ENCODE measurements at places on chromosomes 2 and 18.

GRCh38 chr2:85397925-85398331, 12.2 kb downstream of the CAPG start:
- DNase-seq: no peak

DNA sequence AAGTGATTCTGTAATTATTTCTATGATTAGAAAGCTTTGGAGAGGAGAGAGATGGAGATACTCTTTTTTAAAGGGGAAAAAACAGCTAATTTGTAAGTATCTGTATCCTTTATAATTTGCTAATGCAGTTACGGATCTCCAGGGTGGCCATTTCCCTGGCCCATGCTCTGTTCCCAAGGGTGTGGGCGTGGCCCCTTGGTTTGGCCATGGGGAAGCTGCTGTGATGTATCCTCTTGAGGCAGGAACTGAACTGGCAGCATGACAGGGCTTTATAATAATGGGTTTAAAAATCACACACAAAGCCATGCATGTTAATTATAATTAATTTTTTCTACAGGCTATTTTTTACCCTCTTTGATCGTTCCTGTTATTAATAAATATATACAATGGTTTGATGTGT, 27.0 kb downstream of the TRAPPC12 start:
- peak; percentile 44 for DNase-seq

DNA sequence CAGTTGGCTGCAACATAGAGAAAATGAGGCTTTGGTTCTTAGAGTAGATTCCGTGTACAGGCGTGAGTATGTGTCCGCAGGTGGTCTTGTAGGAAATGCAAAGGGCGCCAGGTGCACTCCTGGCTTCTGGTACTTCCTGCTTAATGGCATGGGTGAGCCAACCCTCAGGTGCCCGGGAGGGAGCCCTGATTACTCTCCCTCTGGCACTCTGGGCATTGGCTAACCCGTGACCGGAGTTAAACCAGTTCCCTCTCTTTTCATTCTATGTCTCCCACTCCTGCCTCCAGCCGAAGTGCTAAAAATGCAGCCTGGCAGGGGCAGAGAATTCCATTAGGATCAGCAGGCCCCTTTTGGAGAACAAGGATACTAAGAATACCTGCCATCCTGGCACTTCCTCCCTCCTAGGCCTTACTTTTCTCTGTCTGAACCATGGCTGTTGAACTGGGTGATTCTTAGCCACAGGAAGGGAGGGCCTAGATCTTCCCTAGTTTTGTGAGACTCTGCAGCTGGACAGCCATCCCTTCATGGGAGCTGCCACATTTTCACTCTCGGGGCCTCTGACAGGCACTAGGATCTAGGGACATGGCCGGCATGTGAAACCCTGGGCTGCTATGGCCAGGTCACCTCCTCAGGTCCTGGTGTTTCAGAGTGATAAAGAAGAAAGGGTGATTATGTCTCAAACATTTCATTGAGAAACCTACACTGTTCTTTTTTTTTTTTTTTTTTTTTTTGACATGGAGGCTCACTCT, 6.5 kb downstream of the MERTK start:
- DNase-seq: no peak

GRCh38 chr18:31237142-31237541, 74.5 kb upstream of the DSC1 start:
- DNase-seq: no peak

- DNase-seq: peak; percentile 21
Measured at GRCh38 chr2:19685731-19686130, 216.1 kb downstream of the TTC32 start.

- DNase-seq: peak; percentile 22
Measured at GRCh38 chr18:13035249-13035914, 44.2 kb downstream of the CEP192 start.

GRCh38 chr18:79771446-79772107, 26.2 kb upstream of the KCNG2 start:
- DNase-seq: no peak

GRCh38 chr18:38807915-38808314, 1242.3 kb upstream of the CELF4 start:
- DNase-seq: no peak

GRCh38 chr18:59627414-59627813, 69.8 kb downstream of the CCBE1 start:
- DNase-seq: no peak

- no peak for DNase-seq
Measured at GRCh38 chr2:105180491-105180972, 61.0 kb upstream of the GPR45 start.

DNA sequence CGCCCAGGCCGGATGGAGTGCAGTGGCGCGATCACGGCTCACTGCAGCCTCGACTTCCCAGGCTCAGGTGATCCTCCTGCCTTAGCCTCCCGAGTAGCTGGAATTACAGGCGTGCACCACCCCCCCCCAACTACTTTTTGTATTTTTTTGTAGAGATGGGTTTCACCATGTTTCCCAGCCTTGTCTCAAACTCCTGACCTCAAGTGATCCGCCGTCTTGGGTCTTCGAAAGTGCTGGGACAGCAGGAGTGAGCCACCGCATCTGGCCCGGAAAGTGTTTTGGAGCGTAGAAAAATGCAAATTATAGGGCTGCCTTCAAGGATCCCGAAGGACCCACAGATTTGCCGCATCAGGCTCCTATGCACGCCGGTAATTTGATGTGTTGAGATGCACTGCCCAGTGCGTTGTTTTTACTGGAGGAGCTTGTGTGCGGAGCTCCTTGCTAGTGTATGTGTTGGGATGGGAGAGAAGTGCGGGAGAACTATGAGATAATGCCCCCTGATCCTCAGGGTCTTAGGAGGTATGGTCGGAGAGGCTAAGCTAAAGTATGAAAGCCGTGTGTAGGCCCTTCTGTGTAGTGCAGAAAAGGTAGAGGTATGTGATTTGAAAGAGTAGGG, 1.2 kb upstream of the CLASP1 start:
- DNase-seq: peak; percentile 18
